CD4-positive, alpha-beta T cell treated with Interferon gamma for 1 hour (primary cell): ENCODE measurements at places on chromosomes 3 and 15.

DNA sequence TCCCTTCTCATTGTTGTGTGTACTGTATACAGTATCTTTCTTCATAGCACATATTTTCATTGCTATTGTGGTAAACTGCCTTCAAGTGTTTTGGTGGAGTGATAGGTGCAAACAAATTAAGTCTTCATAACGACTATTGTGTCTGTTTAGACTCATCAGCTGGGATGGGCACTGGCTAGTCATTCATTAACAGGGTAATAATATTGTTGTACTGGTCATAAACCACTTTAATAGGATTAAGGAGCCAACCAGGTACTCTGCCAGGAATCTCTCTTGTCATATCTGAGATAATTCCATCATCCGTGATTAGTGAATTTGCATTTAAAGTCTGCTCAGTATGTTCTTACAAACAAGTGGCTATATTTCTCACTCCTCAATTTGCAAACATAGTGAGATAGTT, 10.2 kb upstream of the TMEM45A start:
- no peak for DNase-seq

DNA sequence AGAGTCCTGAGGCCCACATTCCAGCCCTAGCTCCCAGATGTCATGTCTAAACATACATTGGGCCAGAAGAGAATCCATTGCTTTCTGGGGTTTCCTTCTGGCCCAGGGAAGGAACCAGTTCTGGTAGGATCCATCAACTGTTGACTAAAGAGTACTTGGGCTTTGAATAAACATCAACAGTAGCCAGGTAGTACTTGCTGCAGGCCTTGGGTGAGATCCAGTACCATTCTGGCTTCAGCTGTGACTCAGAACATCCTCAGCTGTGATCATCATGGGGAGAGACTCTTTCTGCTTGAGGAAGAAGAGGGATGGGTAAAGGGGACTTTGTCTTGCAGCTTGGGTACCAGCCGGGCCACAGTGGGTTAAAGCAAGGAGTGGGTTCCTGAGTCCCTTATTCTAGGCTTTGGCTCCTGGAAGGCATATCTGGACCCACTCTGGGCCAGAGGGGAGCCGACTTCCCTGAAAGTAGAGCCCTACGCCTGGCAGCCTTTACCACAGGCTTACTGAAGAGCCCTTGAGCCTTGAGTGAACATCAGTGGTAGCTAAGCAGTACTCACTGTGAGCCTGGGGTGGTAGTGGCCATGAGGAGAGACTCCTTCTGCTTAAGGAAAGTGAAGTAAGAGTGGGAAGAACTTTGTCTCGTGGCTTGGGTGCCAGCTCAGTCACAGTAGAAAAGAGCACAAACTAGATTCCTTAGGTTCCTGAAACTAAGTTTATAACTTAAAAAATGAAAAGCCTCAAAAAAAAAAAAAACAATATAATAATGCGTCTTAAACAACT, 128.3 kb downstream of the GOLIM4 start:
- DNase-seq, result no peak

- DNase-seq, result no peak
These were observed 111.1 kb upstream of the FOXB1 start for GRCh38 chr15:59892985-59893384.

GRCh38 chr15:101710806-101711205, 13.5 kb downstream of the TARS3 start:
- no peak for DNase-seq

DNA sequence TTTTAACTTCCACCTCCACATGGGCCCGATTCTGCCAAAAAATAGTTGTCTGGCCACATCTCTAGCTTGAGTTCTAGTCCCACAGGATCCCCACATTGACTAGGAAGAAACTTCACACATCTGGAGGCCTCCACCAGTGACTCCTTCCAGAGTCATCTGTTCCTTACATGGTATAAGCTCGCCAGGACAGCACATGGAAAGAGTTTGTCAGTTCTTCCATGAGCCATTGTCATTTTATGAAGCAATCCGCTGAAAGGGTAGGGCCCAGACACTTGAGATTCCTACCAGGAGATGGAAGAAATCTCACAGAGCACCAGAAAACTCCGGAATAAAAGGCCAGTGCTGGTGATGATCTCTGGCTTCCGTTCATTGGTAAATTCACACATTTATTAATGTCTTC, 350.5 kb upstream of the ICE2 start:
- DNase-seq, result no peak

- DNase-seq, result no peak
These were observed 496.1 kb downstream of the SHQ1 start for GRCh38 chr3:72352176-72352575.

DNA sequence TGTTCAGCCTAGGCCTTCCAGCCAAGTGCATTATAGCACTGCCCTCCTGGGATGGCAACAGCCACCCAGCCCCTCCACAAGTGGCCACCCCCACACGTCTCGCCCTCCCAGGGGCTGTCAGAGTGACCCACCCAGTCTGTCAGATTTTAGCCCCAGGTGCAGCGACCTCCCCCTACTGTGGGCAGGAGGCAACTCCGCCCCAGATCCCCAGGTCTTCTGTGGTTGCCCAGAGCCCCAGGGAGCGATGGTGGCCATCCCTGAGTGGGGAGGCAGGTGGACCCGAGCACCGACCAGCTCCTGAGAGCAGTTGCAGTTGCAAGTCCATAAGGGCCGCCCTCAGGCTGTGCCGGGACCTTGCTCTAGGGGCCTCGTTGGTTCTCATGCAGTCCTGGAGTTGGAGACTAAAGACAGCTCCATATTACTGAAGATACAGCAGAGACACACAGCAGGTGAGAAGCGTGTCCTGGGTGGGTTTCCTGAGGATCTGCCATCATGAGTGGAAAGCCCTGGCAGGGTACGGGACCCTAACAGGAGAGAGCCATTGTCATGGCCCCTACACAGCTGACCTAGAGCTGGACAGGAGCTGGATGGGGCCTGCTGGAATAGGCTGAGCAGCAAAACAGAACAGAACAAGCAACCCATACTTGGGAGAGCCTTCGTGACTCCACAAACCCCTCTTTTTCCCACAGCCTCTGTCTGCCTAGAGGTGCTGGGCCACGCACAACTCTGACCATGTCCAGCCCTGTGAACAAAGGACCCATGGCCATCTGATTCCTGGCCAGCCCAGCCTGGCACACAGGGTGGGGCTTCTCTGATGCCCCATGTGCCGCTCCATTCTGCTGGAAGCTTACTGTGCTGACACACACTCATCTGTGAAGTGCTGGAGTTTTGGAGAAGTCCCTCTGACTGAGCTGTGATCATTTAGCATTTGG, 110.3 kb upstream of the ALDH1A3 start:
- no peak for DNase-seq

DNA sequence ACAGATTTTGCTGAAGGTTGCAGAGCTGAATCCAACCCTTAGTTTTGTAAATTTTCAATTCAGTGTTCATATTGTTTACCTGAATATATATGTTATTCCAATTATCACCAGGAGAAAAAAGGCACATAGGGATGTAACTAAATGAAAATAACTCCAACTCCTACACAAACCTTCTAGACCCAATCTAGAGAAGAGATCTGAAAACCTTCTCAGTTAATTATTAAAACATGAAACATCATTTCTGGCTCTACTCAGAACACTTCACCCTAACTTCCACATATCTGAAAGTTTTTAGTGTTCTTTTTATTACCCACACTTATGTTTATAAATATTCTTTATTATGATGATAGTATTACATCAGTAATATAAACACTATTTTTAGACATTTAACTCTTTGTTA, 76.6 kb downstream of the LRRFIP2 start:
- DNase-seq, result no peak

GRCh38 chr3:135860761-135861160, 104.8 kb upstream of the PPP2R3A start:
- DNase-seq, result no peak

GRCh38 chr15:71385457-71385856, 270.2 kb downstream of the THSD4 start:
- DNase-seq, result no peak

DNA sequence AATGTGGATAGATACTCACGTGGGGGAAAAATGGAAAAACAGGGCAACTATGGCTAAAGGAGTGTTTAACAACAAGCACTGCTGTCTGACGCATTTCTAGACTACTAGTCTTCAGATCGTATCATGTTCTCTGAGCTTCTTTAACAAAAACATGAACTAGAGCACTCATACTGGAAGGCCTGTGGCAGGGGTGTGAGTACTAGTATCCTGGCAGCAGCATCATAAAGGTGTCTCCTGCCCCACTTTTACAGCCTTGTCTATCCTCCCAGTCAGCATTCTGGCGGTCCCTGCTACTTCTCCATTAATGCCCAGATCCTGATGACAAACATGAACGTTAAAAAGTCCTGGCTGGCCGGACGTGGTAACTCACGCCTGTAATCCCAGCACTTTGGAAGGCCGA, 4.0 kb downstream of the FMN1 start:
- no peak for DNase-seq

- no peak for DNase-seq
These were observed 19.2 kb downstream of the DYNC1LI1 start for GRCh38 chr3:32551496-32551895.

DNA sequence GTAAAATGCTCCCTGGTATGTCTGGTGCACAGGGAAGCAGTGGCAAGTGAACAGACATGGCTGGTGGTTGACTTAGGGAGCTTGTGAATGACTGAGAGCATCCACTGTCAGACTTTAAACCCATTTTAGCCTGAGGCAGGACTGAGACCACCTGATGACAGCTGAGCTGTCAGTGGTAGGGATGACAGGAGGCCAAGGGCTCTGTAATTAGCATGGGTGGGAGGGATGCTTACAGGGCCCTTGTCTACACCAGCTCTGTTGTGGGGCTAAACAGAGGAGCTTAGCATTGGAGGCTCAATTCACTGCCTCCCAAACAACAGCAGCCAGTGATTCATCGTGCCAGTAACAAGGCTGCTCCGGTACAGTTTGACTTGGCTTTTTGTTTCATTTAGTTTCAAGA, 169.4 kb downstream of the CHST2 start:
- DNase-seq, result no peak

DNA sequence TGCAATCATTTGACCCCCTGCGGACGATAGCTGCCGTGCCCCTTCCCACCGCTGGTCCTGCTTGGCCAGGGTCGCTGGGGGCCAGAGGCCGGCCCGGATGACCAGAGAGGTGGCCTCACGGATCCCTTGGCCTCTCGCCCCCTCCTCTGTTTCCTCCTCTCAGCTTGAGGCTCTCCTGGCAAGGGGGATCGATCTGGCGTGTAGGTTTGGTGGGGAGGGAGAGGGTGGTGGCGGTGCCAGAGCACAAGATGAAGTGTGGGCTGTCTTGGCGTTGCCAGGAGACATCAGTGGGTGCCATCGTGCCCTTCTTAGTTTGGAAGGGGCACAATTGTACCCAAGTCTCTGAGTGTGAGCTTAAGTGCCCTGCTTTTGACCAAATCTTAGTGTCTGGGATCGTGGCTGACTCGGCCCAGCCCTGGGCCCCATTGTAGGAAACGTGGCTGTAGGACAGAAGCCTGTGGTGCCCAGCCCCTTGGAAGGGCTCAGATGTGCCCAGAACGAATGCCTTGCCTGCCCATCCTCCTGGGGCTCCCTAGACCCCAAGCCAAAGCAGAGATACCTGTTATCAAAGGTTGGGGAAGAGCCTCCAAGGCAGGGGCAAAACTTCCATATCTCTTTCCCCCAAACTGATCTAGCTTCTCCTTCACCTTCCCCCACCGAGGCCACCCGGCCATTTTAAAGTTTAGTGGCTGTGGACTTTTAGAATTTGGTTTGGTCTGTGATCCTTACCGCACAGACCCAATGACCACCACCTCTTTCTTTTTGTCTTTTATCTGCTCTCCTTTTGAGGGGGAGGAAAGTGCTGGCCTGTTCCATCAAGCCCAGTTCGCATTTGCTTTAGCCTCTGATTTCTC, 14.4 kb downstream of the NR2F2 start:
- DNase-seq, result no peak

DNA sequence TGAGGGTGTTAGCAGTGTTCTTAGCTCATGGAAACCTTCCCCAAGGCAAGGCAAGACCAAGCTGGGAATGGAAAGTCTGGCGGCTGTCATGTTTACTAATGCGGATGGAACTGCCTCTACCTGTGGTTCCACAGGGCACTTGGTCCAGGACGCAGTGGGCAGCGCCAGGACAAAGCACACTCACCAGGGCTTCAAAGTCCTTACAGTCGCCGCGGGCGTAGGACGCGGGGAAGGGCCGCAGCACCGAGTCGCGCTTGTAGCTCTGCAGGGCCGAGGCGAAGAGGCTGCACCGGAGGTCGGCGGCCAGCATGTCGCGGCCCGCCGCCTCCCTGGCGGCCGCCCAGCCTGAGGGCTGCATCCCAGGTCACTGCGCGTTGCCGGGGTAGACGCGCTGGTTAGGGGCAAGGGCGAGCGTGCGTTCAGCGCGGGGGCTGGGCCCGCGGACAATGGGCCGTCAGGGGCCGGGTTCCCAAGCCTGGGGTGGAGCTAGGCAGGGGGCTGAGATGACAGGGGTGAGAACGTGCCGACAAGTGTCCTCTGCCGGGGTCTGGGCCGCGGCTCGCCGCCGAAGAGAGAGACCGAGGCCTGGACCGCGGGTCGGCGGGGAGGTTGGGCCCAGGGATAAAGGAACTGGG, 497 bp downstream of the PARP16 start:
- no peak for DNase-seq

- no peak for DNase-seq
These were observed 111.0 kb downstream of the SEMA5B start for GRCh38 chr3:122916580-122916979.

DNA sequence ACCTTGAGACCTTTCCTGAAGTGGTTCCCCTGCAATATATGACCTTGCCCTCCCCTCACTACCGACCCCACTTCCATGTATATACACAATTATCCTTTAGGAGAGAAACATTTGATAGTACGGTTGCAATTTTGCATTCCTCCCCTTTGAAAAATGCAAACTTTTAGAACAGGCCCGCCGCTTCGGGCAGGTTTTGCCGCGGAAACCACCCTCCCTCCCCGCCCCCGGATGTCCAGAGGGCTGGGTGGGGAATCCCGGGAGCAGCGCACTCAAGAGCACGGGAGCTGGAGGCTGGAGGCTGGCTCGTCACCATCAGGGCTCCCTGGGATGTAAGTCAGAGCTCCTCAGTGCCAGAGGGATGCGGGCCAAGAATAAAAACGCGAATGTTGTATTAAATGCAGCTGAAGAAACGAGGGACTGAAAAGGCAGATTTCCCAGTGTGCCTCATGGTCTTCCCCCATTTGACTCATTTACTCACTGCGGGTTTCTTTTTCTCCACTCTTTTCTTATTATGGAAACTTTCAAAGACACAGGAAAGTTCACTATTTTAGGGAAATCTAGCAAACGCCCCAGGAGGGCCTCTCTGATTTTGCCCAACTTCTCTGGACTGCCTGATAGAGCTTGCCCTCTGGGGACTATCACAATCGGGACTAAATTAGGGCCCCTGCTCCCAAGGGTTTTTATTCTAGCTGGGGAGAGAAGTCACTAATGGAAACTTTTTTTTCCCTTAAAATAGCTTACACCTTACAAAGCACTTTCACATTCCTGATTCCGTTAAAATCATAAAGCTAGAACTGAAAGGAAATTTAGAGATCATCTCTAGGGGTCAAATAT, 2.9 kb upstream of the USP3 start:
- DNase-seq, result peak; percentile 61
